ENCODE measurements at places on chromosomes 2 and 18.

GRCh38 chr2:46041434-46041833, 255.8 kb upstream of the EPAS1 start:
- no peak for DNase-seq

GRCh38 chr18:29156531-29156930, 979.6 kb upstream of the CDH2 start:
- no peak for DNase-seq

DNA sequence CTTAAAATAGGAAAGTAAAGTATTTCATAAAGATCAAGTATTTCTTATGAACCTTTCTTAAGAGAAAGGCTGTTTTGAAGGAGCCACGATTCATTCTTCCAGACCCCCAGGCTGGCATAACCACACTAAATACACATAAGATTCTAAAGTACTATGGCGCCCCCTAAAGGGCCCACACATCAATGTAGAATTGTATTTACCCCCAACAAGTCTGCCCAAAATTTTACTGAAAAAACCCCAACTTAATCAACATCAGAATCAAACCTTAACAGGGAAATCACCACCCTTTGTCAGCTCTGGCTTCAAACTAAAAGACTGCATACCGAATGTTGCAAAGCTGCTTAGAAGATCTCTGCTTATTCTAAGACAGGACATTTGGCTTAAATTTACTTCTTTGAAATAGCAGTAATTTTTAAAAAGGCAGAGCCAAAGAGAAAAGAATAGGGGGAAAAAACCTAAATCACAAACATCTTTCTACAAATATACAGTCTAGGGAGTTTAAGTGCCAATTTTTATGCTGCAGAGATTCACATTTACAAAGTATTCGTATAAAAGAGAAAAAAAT, 20.4 kb upstream of the BCL2 start:
- peak; percentile 67 for DNase-seq

DNA sequence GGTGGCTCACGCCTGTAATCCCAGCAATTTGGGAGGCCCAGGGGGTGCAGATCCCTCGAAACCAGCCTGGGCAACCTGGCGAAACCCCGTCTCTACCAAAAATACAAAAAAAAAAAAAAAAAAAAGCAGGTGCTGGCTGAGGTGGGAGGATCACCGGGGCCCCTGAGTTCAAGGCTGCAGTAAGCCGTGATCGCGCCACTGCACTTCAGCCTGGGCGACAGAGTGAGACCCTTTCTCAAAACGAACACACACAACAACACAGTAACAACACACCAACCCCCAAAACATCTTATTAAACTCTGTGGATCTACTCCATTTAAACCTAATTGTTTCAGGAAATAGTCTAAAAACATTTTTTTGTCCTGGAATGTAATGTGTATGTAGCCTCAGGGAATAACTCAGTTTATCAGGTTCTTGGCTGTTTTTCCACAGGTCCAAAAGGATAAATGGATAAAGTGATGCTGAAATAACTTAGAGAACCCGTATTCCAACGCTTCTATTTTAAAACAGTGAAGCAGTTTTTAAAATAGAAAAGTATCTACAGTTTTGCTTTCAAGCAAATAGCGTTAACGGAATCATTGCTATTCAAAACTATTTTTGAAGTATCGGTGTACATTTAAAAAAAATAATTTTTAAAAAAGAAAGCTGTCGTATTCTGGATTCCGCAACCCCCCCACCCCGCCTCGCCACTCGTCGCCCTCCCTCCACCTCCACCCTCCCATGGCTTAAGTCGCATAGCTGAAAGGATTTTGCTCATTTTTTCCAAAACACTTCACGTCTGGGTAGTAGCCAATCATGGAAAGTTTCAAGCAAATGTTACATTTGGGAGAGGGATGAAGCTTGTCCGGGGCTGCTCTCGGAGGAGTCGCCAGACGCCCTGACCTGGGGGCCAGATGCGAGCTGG, 895 bp upstream of the GLS start:
- peak; percentile 45 for DNase-seq

GRCh38 chr2:65153515-65153914, 23.6 kb upstream of the RAB1A start:
- no peak for DNase-seq

- DNase-seq, result no peak
Observed at GRCh38 chr2:34408100-34408499, 809.0 kb upstream of the FAM98A start.
